Smooth muscle cell of the pulmonary artery (primary cell): ENCODE measurements at places on chromosomes 3 and 15. TPM values are rescaled to one million over a fixed set of nuclear protein-coding genes. Genes with fewer than 3 reads are reported as not detected.

BCL2A1 gene
- 0.33 and 1.1 TPM in 2 replicates for total RNA-seq

RFX7 gene
- total RNA-seq = 8.1 and 8.4 TPM in 2 replicates

ERICH6 gene
- 0.03 and 0.07 TPM in 2 replicates for total RNA-seq

CIB2 gene
- total RNA-seq = 2.8 and 3.6 TPM in 2 replicates

CCDC9B gene
- 49.3 and 91.9 TPM in 2 replicates for total RNA-seq

IGDCC3 gene
- total RNA-seq = not detected in 2 replicates

MAGEL2 gene
- 0.73 and 0.98 TPM in 2 replicates for total RNA-seq

PPP4R2 gene
- total RNA-seq = 52.3 and 64.7 TPM in 2 replicates

DPPA2 gene
- total RNA-seq = not detected in 2 replicates

MUSTN1 gene
- 0.13 TPM in 1 of 2 replicates, not detected in the other for total RNA-seq

GOLGA8Q gene
- total RNA-seq = 1.1 and 1.9 TPM in 2 replicates

TLNRD1 gene
- total RNA-seq = 4.8 and 5.3 TPM in 2 replicates

KATNBL1 gene
- total RNA-seq = 31.6 and 35.9 TPM in 2 replicates

ETV5 gene
- 36.8 and 37.0 TPM in 2 replicates for total RNA-seq

ENTPD3 gene
- 0.10 and 0.13 TPM in 2 replicates for total RNA-seq

MKRN2OS gene
- total RNA-seq = not detected in 2 replicates

SERINC4 gene
- not detected in 2 replicates for total RNA-seq

SKOR1 gene
- 0.07 and 0.17 TPM in 2 replicates for total RNA-seq

ATP13A5 gene
- total RNA-seq = not detected in 2 replicates

INAFM2 gene
- 26.2 and 32.5 TPM in 2 replicates for total RNA-seq

SPSB4 gene
- total RNA-seq = not detected in 2 replicates

SLC6A20 gene
- not detected in 2 replicates for total RNA-seq

CASR gene
- total RNA-seq = not detected in 2 replicates

ATP8B4 gene
- total RNA-seq = 1.7 and 3.8 TPM in 2 replicates

GP5 gene
- 0.33 and 0.69 TPM in 2 replicates for total RNA-seq

OR5K2 gene
- not detected in 2 replicates for total RNA-seq

LRRC2 gene
- total RNA-seq = 0.36 and 1.5 TPM in 2 replicates

ADGRG7 gene
- 0.07 TPM in 1 of 2 replicates, not detected in the other for total RNA-seq

ARHGEF26 gene
- total RNA-seq = 1.4 and 1.5 TPM in 2 replicates

MRAS gene
- total RNA-seq = 54.4 and 74.1 TPM in 2 replicates

UBE3A gene
- 73.1 and 84.6 TPM in 2 replicates for total RNA-seq

PEX5L gene
- total RNA-seq = 0.07 and 5.6 TPM in 2 replicates

CPLX3 gene
- not detected in 2 replicates for total RNA-seq

CNOT10 gene
- 23.6 and 26.5 TPM in 2 replicates for total RNA-seq

GHSR gene
- total RNA-seq = not detected in 2 replicates

GP9 gene
- total RNA-seq = not detected in 2 replicates

IL12A gene
- 1.8 and 3.7 TPM in 2 replicates for total RNA-seq
